ENCODE measurements at places on chromosomes 12 and 14.

- no peak for DNase-seq
Observed at GRCh38 chr14:24279301-24280186, 8.1 kb upstream of the RABGGTA start.

- DNase-seq: no peak
Observed at GRCh38 chr14:52846591-52846990, 55.2 kb upstream of the GNPNAT1 start.

DNA sequence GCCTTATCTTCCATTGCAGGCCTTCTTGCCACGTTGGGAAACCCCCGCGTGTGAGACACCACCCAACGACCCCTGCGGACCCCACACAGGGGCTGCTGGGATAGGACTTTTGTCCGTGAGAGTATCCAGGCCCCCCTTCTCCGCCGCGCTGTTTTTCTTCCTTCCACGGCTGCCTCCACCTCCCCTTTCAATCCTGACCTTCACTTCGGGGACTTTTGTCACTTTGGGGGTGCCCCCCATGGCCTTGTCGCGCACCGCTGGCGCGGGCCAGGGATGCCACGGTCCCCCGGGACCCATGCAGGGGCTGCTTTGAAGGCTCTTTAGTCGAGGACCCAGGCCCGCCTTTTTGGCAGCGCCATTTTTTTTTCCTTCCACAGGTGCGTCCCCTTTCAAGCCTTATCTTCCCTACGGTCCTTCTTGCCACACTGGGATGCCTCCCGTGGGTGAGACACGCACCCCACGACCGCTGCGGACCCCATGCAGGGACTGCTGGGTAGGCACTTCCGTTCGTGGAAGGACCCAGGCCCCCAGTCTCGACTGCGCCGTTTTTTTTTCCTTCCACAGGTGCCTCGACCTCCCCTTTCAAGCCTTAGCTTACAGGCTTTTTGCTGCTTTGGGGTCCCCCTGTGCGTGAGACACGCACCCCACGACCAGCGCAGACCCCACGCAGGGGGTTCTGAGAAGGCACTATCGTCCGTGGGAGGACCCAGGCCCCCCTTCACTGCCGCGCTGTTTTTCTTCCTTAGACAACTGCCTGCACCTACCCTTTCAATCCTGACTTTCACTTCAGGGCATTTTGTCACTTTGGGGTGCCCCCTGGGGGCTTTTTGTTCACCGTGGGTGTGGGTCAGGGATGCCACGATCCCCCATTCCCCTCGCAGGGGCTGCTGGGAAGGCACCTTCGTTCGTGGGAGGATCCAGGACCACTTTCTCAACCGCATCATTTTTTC, 267.4 kb downstream of the ALG10 start:
- no peak for DNase-seq

GRCh38 chr12:52169886-52170285, 21.9 kb downstream of the KRT80 start:
- DNase-seq: no peak

- peak; percentile 60 for DNase-seq
Observed at GRCh38 chr14:100629696-100630095, 42.5 kb upstream of the BEGAIN start.

GRCh38 chr12:100851637-100852036, 57.1 kb downstream of the ANO4 start:
- no peak for DNase-seq
